ENCODE measurements at places on chromosomes 6 and 20.

DNA sequence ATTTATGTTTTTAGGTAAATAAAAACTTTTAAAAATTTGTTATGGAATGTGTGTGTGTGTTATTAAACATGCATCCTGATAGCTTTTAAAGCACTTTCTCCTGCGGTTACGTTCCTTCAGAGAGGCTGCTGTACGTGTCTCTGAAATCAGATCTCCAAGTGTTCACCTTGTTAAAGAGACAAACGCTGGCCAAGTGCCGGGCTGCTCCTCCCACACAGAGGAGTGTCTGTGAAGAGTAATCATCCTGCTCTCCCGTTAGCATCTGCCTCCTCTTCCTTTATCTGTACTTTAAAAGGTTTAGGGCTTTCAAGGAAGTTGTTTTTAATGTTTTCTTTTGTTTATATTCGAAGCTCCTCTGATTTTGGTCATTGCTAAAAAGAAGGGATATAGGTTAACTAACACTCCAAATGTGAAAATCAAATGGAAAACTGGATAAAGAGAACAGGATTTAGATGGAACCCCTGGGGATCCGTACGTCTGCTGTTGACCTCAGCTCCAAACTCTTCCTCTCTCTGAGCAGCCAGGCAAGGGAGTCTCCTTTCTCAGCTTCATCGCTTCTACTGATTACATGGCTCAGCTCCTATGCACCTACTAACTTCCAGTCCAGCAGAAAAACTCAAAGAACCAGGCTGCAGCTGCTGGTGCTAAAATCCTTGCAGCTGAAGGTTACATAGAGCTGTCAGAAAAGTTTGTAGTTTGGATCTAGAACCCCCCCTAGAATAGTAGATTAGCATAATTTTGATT is 20.0 kb downstream of the IRF4 start:
- no peak for DNase-seq

DNA sequence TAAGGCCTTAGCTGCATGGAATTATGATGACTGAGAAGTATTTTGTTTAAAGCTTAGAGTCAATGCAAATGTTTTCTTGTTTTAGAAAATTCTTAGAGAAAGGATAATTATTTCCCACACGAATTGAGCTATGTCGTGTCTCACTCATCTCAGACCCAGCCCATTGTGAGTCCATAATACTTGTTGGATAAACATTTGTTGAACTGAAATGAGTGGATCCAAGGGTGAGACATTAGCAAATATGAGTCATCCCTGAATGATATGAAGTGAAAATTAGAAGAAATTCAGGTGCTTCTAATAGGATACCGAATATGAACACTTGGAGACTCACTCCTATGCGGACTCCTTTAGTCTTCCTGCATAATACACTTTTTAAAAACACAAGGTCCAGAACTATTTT is 41.6 kb upstream of the ARMC2 start:
- no peak for DNase-seq

- DNase-seq: peak; percentile 7
These were observed 130.2 kb upstream of the AKIRIN2 start for GRCh38 chr6:87832025-87832825.

DNA sequence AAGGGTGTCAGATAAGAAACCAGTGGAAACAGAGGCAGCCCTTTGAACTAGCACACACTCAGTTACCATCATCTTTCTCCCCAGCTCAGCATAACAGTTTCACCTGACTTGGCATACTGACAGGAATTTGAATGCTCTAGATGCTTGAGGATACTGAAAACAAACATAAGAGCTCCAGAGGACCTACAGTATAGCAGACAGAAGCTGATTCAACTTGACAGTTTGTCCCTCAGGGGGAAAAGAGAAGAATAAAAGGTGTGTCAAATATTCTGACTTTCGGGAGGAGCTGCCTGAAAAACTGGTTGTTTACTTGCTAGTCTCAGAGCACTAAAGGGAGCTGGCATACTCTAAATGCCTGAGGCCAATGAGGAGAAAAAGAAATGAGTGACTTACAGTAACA is 35.1 kb downstream of the EYS start:
- DNase-seq: no peak

- DNase-seq: no peak
These were observed 92.9 kb upstream of the BHLHE23 start for GRCh38 chr20:63099456-63100173.

DNA sequence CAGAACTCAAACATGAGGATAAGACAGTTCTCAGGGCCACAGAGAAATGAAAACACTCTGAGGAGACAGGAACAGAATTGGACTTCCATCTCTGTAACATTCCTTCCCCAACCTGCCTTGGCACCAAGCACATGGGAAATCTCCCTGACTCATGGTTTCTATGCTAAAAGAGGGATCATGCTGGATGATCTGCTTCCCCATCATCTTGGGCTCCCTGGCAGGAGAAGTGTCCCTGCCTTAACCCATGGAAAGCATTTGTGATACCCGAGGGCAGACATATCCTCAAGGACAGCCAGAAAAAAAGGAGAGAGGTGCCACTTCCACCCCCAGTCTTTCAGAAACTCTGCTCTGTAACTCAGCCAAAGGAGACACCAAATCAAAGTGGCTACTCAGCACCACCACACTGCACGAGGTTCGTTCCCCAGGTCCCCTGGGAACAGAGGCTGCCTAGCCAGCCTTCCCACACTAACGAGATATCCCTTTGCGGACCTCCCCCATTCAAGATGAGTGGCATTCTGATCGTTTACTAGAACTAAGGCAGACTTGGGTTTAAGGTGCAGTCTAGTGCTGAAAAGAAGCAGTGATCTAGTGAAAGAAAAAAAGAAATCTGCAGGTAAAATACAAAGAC is 34.8 kb downstream of the BLOC1S5 start:
- DNase-seq: no peak

- DNase-seq: no peak
These were observed 117.5 kb downstream of the DLL1 start for GRCh38 chr6:170173335-170173881.

DNA sequence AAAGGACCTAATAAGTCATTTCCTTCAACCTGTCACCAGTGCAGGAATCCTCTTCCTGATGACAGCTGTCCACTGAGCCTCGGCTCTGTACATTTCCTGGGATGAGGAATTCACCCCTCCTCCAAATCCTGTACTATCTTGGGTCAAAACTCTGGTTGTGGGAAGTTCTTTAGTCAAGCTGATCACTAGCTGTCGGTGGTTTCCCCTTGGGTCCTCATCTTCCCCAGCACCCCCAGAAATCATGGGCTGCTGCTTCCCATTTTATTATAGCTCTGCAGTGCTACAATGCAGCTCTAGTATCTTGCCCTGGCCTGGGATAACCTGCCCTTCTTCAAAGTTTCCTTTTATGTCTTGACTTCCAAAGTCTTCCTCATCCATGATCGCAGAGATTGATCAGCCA is 14.6 kb upstream of the ADA start:
- no peak for DNase-seq

GRCh38 chr20:32911355-32911754 is 52.6 kb downstream of the EFCAB8 start:
- no peak for DNase-seq

DNA sequence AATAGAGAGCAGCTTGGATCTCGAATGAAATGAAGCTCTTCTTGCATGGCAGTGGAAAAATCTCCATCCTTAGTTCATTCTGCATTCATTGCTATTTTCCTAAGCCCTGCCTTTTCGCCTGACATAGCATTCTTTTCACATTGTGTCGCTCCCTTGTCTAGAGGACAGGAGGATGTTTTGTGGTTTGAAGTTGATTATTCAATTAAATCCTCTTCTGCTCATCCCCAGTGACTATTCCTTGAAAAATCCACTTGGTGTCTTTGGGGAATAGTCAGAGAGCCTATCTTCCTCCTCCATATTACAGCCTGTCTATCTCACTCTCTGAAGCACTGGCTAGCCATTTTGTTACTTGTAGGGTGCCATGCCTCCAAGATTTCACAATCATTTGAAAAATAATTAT is 161.2 kb downstream of the KLHL32 start:
- DNase-seq: no peak

DNA sequence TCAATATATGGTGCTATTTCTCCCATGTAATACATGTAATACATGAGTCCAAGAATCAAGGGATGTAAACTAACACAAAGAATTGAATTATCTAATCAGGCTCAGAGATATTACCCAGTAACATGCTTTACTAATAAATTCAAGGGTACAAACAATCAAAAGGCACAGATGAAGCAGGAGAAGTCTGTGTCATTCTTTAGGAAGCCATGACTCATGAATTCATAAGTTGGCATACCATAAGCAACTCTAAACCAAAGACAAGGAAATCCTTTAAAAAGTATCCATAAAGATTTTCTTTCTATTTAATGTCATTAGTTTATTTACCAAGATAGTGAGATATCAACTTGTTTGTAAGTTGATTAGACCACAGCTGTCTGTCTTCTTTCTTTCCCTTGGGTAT is 446.0 kb upstream of the IMPG1 start:
- DNase-seq: no peak

DNA sequence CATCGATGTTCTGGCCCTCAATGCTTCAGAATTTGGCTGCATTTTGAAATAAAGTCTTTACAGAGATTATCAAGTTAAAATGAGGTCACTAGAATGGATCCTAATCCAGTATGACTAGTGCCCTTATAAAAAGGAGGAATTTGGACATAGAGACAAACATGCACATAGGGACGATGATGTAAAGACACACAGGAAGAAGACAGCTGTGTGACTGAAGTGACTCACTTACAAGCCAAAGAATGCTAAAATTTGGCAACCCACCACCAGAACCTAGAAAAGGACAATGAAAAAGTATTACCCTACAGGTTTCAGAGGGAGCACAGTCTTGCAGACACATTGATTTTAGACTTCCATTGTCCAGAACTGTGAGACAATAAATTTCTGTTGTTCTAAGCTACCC is 322.8 kb upstream of the GJE1 start:
- DNase-seq: no peak

Data from glomerular endothelial cell (primary cell).